ENCODE measurements at places on chromosomes 5 and 9.

GRCh38 chr9:127611603-127611898, 526 bp upstream of the STXBP1 start:
- no peak for DNase-seq

GRCh38 chr5:146007270-146007669, 70.9 kb downstream of the SH3RF2 start:
- no peak for DNase-seq

GRCh38 chr9:4318326-4318725, 18.5 kb upstream of the GLIS3 start:
- no peak for DNase-seq

DNA sequence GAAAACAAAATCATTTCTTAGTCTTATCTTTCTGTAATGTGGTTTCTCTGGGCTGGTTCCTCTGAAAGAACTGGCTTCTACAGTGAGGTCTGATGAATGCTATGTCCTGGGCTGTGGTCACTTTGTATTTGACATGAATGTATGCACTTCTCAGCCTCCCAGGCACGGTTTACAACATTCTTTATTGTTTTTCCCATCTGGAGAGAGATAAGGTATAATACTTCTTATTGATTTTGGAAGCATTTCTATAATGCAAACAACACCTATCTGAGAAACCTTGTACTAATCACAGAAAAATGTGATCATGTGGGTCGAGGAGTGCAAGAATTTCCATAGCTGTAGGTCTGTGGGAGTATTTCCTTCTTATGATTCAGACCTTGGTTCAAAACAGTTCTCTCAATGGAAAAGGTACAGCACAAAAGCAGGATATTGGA, 46.9 kb downstream of the ACTBL2 start:
- DNase-seq: no peak

GRCh38 chr5:10499776-10500175, 58.1 kb downstream of the ROPN1L start:
- DNase-seq: no peak

GRCh38 chr9:132572921-132573320, 9.5 kb upstream of the BARHL1 start:
- no peak for DNase-seq

DNA sequence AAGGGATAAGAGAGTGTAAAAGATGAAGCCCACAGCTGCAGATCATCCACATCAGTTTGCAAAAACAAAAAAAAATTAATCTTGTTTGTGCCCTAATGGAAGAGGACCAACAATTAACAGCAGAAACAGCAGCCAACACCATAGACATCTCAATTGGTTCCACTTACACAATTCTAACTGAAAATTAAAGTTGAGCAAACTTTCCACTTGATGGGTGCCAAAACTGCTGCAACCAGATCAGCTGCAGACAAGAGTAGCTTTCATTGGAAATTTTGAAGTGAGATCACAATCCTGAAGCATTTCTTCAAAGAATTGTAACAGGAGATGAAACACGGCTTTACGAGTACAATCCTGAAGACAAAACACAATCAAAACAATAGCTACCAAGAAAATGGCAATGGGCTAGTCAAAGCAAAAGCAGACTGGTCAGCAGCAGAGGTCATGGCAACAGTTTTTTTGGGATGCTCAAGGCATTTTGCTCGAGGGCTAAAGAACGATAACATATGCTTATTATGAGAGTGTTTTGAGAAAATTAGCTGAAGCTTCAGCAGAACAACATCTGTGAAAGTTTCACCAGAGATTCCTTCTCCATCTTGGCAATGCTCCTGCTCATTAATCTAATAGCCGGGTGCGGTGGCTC, 4.1 kb upstream of the RBM27 start:
- no peak for DNase-seq

GRCh38 chr5:111779260-111779921, 22.4 kb upstream of the NREP start:
- DNase-seq: no peak

DNA sequence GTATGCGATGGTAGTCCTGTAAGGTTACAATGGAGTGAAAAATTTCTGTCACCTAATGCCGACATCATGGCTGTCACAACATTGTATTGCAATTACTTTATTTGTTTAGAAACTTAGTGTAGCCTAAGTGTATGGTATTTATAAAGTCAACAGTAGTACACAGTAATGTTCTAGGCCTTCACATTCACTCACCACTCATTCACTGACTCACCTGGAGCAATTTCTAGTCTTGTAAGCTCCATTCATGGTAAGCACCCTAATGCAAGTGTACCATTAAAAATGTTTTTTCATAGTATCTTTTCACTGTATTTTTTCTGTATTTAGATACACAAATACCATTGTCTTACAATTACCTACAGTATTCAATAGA, 58.5 kb downstream of the ATP10B start:
- DNase-seq: no peak

- no peak for DNase-seq
Measured at GRCh38 chr5:15664961-15665360, 165.0 kb downstream of the FBXL7 start.

GRCh38 chr9:134785325-134786108, 95.1 kb upstream of the FCN2 start:
- no peak for DNase-seq

DNA sequence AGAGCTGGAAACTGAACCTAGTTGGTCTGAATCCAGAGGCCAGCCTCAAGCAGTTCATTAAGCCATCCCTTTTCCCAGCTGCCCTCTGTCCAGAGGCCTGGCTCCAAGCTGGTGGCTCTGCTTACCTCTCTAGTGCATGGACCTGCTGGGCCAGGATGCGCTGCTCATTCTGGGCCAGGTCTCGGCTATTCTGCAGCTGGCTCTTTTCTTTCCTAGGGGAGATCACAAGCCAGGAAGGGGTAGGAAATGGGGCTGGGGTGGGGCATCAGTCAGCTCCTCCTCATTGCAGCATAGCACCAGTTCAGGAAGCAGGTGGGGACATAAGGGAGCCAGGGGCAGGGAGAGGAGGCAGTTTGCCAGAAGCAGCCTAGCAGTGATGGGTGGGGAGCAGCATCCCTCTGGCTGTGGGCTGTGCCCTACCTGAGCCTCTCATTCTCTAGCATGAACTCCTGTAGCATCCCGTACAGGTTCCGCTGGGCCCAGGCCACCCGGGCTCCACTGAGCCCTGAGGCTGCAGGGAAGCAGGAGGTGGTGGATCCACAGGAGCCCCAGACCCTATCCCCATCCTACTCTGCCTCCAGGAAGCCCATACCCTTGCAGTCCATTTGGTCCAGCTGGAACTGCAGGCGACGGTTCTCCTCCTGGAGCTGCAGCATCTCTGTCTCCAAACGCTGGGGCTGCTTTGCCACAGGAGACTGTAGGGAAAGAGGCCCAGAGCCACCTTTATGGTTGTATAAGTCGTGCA, 5.2 kb downstream of the KIF12 start:
- no peak for DNase-seq

DNA sequence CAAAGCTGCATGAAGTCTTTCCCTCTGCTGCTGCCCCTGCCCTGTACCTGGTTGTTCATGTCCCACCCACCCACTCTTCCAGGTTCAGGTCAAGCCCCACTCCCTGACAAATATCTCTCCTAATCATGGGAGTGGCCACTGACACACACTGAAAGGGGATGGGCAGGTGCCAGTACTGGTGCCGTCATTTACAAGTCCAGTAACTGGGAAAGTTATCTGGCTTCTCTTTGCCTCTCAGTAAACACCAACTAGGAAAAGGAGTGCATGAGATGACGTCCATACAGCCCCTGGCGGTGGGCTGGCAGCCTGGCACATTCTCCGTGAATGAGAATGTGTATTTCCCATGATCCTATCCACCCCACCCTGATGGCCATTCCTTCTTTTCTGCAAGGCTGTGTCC, 225.2 kb downstream of the FSTL4 start:
- no peak for DNase-seq

Measured in T-helper 2 cell (primary cell).